Esophagus squamous epithelium (tissue), 5 donors: ENCODE measurements at places on chromosomes 1 and 21. TPM values are rescaled to one million over a fixed set of nuclear protein-coding genes. Genes with fewer than 3 reads are reported as not detected.

Gene CRYBG2
- 106 TPM for total RNA-seq

Gene NR5A2
- total RNA-seq: 1.2 TPM

Gene S100A16
- total RNA-seq: 1,372 TPM

Gene ATXN7L2
- total RNA-seq: 5.9 TPM

Gene TNFRSF25
- total RNA-seq: 22.1 TPM

Gene AMY1A
- not detected for total RNA-seq
